ENCODE measurements at places on chromosomes 7 and 10.

- DNase-seq, result no peak
These were observed 109.0 kb upstream of the PLXNA4 start for GRCh38 chr7:132685277-132685676.

DNA sequence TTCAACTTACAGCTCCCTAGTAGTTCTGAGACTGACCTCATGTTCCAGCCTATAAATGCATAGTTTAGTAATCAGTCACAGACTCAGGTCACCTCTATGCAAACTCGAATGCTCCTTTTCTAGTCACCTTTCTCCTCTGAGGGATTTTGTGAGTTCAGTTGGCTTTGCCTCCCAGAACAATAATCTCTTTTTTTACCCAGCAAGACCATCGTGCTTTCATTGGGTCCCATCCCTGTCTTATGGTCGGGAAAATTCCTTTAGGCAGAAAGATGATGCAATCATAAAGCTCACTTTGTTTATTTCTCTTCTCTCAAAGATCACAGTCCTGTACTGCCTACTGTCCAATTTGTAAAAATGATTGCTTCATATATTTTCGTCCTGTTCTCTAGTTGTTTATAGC, 38.4 kb downstream of the TWIST1 start:
- DNase-seq, result no peak

DNA sequence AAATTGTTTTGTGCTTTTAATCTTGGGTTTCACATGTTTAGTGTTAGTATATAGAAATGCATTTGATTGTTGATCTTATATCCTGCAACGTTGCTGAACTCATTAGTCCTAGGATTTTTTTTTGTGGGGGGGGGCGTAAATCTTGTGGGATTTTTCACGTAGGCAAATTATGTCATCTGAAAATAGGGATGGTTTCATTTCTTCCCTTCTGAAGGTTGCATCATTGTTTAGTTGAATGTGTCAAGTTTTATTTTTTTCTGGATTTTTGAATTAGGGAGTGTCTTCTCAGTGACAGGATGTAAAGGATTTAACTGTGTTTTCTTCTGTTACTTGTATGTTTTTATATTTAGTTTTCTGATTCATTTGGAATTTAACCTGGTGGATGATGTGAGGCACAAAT, 26.7 kb downstream of the MKLN1 start:
- no peak for DNase-seq

DNA sequence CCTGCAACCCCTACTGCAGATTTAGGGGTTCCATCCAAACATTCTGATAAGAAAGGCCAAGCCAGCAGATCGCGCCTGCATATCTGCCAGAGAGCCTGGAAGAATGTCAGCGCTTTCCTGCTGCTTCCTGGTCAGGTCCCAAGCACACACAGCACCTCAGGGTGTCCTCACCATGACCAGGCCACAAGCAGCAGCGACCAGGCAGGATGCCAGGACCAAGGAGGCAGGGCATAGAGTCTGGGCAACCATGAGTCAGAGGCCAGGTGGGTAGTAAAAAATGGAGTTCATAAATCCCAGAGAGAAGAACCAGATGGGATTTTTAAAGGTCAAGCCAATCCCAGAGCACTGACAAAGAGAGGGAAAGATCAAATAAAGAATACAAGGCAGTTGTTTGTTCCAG, 5.5 kb upstream of the FAM131B start:
- DNase-seq, result no peak

DNA sequence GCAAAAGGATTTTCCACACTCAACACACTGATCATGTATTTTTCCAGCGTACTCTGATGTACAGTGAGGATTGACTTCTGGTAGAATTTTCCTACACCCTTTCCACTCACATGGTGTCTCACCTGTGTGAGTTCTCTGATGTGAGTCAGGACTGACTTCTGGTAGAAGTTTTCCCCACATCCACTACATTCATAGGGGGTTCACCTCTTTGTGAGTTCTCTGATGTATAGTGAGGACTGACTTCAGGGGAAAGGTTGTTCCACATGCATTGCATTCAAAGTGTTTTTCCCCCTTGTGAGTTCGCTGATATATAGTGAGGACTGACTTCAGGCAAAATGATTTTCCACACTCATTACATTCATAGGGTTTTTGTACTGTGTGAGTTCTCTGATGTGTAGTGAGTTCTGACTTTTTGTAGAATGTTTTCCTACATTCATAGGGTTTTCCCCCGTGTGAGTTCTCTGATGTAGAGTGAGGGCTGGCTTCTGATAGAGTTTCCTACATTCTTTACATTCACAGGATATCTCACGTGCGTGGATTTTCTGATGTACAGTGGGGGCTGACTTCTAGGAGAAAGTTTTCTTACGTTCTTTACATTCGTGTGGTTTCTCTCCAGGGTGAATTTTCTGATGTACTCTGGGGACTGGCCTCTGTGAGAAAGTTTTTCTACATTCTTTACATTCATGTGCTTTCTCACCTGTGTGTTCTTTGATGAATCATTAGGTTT, 146.5 kb downstream of the GLRX3 start:
- DNase-seq, result no peak

GRCh38 chr10:63462442-63462841, 3.3 kb downstream of the JMJD1C start:
- DNase-seq, result no peak

GRCh38 chr10:61992671-61993668, 91.5 kb downstream of the ARID5B start:
- no peak for DNase-seq

GRCh38 chr7:130071701-130072622, 1.6 kb downstream of the KLHDC10 start:
- DNase-seq, result peak; percentile 32

GRCh38 chr10:63619426-63619825, 98.2 kb downstream of the REEP3 start:
- DNase-seq, result no peak

GRCh38 chr10:59536167-59537014, 173.3 kb downstream of the SLC16A9 start:
- no peak for DNase-seq

DNA sequence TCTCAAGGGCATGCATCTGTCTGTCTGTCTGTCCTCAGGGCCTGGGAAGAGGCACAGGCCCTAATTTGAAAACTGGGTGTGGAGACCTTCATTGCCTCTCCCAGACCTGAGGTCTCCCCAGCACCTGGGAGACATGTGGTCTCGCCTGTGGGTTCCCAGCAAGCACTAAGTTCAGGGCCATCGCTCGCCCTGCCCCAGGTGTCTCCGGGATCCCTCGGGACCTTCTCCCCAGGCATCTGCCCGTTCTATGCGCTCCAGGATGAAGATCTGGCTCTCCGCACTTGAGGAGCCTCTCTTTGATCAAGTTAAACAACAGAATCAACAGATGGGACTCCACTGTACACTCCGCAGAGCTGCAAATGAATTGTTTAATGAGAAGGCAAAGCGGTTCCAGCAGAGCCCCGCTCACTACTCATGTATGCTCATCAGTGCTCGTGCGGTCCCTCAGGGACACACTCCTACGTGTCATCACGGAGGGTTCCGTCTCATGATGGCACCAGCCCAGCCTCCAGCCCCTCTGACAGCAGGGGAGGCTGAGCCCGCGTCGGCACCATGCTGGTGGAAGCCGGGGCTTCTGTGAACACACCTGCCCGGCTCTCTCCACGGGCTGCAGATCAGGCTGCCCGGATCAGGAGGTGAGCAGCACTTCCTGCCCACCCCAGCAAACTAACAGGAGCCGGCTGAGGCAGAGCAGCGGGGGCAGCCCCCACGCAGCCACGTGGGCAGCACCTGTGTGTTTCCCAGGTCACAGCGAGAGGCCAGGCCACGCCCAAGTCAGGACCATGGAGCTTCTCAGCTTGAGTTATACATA, 132.8 kb downstream of the TCERG1L start:
- DNase-seq, result no peak

DNA sequence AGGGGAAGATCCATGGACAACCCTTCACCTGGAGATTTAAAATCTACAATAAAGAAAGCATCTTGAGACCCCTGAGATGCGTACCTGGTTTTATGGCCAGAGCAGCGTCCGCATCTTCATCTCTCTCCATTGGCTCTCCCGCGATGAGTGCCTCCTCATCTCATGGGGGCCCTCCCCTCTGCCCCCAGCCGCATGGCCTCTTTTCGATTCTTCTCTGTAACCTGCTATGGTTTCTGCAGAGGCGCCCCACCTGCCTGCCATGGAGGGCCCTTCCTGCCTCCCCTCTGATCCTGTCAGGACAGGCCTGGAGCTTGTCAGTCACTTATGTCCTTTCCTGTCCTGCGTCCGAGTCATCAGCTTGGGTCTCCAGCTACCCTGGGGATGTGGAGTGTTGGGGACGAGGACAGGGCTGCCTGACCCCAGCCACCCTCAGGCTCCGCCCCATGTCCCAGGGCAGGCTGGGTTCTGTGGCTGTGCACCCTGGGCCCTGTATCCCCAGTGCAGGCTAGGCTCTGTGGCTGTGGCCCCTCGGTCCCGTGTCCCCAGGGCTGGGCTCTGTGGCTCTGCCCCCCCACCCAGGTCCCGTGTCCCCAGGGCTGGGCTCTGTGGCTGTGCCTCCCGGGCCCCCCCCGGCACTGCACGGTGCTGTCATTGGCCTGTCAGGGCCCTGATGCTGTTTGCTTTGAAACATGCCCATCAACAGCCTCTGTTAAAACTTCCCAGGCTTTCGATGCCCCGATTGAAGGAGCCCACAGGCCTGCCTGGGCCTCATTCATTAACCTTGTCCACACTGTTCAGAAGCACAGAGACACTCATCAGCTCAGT, 99.8 kb downstream of the WDR37 start:
- DNase-seq, result no peak

GRCh38 chr7:11817111-11817740, 14.8 kb downstream of the THSD7A start:
- no peak for DNase-seq

DNA sequence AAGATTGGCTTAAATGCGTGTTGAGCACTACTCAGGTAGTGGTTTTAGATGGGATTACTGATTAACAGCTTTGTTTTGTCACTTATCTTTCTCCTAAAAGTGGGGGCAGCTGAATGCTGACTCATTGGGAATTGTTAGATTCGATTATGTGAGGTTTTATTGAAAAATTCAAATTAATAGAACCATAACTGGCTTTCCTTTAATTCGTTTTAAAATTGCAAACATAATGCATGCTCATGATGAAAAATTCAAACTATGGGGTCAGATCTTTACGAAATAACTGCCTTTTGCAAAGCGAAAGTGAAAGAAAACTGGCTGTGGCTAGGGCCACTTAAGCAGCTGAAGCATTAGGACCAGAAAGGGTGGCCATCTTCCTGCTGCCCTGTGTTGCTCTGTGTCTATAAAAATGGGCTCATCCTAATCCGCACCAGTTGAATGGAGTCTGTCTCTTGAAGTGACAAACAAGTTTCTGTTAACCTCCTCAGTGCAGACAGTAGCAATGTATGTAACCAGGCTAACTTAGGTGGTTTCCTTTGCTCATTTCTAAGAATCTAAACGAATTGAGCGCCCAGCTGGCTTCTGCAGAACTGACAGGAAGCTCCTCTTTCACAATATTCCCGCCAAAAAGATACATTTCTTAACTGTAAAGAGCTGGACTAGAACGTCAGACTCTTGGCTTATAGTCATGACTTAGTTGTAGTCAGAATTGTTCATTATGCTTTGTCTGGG, 27.8 kb downstream of the DENND10 start:
- no peak for DNase-seq

GRCh38 chr7:74157605-74158004, 16.6 kb upstream of the EIF4H start:
- no peak for DNase-seq

DNA sequence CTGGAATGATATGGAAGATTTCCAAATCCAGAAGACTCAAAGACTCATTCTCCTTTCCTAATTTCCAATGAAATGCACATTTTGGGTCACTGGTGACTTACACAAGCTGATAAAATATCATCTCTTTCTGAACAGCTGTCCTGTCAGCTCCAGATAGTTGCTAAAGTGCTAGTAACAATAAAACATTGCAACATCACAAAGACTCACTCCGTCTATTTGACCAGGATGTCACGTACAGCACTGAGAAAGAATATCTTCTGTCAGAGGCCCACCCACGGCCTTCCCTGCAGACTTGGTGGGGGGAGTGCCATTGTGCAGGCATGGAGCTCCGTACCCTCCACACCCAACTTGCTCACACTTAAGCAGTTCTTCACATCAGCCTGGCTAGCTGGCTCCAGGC, 78.9 kb upstream of the EGR2 start:
- no peak for DNase-seq

GRCh38 chr10:96556003-96556402, 30.8 kb downstream of the TM9SF3 start:
- no peak for DNase-seq

DNA sequence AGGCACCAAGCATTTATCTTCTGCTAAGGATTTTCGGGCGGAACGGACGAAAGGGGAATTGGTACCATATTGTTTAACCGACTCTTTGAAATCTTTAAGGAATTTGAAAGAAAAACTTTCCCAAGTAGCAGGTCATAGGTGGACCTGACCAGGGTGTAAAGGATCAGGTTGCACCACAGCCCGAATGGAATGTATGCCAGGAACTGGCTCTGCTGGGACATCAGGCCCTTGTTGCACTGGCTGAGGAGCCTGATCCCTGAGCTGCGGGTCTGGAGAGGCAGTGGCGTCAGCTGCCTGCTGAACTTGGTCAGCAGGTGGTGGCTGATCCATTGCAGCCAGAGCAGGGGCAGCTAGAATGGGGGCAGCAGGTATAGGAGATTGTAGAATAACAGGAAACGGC, 41.4 kb upstream of the AKR1C2 start:
- no peak for DNase-seq

GRCh38 chr7:134919240-134919641, 67.1 kb upstream of the AGBL3 start:
- no peak for DNase-seq

- no peak for DNase-seq
These were observed 496.6 kb downstream of the INHBA start for GRCh38 chr7:41206267-41206666.

Measured in activated T-helper 1 cell treated with anti-CD3 and anti-CD28 coated beads, Interleukin-2, amount 50 U/mL, for 16 hours (primary cell).